ENCODE measurements at places on chromosomes 11 and 22.

DNA sequence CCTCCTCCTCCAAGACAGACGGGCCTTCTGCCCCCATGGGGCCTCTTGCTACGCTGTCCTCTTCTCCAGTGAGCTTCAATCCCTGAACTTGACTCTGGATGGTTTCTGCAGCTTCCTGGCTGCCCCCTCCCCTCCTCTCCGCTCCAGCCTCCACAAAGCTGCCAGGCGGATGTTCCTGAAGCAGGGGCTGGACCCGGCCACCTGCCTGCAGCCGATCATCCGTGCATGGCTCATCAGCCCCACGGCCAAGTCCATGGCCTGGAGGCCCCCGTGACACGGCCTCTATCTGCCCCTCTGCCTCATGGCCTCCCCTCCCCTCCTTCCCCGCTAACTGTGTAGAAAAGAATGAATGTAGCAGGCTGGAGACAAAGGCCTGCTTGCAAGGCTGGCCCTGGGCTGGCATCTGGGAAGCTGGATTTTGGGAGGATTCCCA lies 6.8 kb upstream of the SUN2 start:
- DNase-seq, result no peak

DNA sequence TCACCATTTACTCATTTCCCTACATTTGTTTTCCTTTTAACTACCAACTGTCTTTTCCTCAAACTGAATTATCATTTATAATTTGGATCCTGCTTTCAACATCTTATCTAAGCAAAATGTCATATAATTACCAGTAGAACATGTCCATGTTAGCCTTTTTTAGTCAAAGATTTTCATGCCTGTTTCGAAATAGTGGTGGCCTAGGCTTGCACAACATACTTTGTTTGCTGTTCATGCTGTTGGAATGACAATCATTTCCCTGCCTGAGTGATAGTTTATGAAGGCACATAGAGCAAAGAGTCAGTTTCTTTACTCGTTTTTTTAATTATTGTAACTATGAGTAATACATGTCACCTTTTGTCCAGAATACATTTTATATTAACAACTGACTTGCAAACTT lies 144.3 kb upstream of the ANO3 start:
- no peak for DNase-seq

GRCh38 chr11:5922749-5923426 lies 19.2 kb upstream of the OR56A3 start:
- DNase-seq, result no peak

- no peak for DNase-seq
These were observed 182.6 kb downstream of the TRPC6 start for GRCh38 chr11:101401245-101401644.

GRCh38 chr11:75189911-75190310 lies 39.0 kb downstream of the SLCO2B1 start:
- no peak for DNase-seq

DNA sequence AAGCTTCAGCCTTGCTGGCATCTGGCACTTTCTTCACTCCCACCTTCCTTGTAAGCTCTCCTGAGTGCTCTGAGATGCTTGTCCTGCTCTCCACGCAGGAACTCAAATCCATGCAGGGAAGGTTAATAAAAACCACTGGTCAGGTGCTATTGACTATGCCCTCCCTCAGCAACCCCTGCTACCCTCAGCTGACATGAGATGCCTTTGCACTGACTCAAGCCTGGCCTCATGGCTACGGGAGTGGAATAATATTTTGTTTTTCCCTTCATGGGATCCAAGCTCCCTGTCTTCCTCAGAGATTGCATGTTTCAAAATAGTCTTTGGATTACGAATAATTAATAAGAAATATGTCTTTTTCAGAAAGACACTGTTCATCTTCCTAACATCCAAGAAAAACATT lies 31.7 kb upstream of the ABCC8 start:
- no peak for DNase-seq

DNA sequence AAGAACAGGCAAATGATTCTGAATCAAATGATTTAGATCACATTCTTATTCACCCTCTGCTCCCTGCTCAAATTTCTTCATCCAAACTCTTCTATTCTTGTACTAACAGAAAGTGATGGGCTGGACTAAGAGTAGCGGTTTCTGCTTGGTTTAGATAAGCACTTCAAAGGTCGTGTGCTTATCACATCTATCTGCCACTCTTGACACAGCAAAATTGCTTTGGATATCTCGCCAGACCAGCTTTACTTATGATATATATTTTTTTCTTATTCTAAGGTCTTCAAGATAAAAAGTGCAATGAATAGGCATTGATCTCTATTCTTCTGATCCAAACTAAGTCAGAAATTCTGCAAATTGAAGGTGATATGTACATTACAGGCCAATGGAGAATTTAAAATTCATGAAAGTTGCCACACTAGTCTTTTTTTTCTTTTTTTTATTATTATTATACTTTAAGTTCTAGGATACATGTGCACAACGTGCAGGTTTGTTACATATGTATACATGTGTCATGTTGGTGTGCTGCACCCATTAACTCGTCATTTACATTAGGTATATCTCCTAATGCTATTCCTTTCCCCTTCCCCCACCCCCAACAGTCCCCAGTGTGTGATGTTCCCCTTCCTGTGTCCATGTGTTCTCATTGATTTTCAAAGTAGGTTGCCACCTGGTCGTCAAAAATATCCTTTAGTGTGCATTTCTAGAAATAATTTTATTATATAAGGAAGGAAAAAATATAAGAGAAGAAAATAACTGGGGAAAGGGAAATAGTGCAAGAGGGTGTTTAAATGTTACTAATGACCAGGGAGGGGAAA lies 1941.0 kb upstream of the RAG2 start:
- DNase-seq, result no peak

DNA sequence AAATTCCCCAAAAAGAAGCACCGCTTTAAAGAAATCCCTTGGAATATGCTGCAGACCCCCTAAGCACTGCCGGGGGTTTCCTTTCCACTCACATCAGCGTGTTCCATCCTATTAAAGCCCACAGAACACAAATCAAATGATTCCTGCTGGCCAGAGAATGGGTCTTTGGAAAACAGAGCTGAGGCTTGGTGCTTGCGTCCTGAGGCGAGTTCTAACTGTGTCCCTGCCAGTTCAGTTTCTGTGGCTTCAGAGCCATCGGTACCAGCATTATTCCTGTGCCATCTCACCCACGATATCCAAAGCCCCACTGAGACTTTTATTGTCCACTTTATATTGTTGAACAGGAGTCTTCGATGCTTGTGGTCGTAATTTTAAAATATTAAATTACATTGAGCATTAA lies 142.0 kb upstream of the SYT13 start:
- no peak for DNase-seq

DNA sequence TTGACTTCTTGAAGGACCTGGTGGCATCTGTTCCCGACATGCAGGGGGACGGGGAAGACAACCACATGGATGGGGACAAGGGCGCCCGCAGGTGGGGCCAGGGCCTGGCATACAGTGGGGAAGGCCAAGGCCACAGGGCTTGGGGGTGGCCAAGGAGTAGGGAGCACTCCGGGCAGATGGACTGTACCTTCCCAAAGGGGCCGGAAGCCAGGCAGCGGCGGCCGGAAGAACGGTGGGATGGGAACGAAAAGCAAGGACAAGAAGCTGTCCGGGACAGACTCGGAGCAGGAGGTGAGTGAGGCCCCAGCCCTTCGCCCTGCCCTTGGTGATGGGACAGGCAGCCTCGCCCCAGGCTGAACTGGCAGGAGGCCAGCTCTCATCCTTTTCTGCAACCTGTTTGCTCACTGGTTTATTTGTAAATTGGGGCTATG lies 1.2 kb downstream of the DRAP1 start:
- no peak for DNase-seq

GRCh38 chr11:5534046-5534445 lies 14.3 kb downstream of the OR52H1 start:
- no peak for DNase-seq

DNA sequence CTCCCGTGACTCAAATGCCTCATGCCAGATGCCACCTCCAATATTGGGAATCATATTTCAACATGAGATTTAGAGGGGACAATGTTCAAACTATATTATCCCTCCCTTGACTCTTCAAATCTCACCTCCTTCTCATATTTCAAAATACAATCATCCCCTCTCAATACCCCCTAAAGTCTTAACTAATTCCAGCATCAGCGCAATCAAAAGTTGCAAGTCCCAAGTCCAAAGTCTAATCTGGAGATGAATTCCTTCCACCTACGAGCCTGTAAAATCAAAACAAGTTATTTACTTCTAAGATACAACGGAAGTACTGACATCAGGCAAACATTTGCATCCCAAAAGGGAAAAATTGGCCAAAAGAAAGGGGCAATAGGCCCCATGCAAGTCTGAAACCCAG lies 67.2 kb upstream of the SC5D start:
- no peak for DNase-seq
